H1 (cell line): ENCODE measurements at places on chromosomes 16 and 17.

GRCh38 chr16:4792951-4793513 is 2.1 kb upstream of the SMIM22 start:
- no peak overlapping the region for H3K4me3 ChIP-seq
- H3K27me3 ChIP-seq, result no peaks in the 10 kb centered on the region
- DNase-seq, result no peak
- H3K36me3 ChIP-seq, result no peaks in the 10 kb centered on the region
- H3K27ac ChIP-seq, result no peak overlapping the region

DNA sequence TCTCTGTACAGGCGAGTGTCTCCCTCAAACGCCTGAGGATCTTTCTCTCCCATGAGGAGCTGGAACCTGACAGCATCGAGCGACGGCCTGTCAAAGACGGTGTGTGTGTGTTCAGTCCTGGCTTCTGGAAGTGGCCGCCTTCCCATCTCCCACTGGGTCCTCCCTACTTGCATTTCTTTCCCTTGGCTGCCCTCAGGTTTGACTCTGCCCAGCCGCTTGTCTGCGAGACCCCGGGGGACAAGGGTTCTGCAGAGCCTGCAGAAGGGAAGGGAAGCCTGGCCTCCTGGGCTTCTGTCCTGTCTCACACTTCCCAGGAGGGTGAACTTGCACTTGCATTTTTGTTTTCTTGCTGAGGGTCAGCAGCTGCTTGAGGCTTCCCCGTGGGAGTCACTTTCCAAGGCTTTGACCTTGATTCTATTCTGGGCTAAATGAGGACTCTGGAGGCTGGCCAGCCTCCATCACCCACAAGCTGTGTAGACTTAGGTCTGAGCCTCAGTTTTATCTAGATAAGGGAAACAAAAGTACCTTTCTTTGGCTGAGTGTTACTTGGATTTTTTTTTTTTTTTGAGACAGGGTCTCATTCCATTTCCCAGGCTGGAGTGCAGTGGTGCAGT is 122.3 kb downstream of the ABCC1 start:
- peaks cover 4% of the 10 kb centered on the region; the same call in 1 of the 2 replicates for H3K4me1 ChIP-seq
- H3K27me3 ChIP-seq, result no peaks in the 10 kb centered on the region
- peaks cover 31% of the 10 kb centered on the region for H3K36me3 ChIP-seq
- H3K4me3 ChIP-seq, result no peak overlapping the region

- no peaks in the 10 kb centered on the region for H3K36me3 ChIP-seq
- DNase-seq, result no peak
- no peak overlapping the region for H3K4me3 ChIP-seq
- no peaks in the 10 kb centered on the region for H3K27me3 ChIP-seq
- H3K27ac ChIP-seq, result no peak overlapping the region
Observed at GRCh38 chr17:67765623-67766022, 47.9 kb downstream of the NOL11 start.

DNA sequence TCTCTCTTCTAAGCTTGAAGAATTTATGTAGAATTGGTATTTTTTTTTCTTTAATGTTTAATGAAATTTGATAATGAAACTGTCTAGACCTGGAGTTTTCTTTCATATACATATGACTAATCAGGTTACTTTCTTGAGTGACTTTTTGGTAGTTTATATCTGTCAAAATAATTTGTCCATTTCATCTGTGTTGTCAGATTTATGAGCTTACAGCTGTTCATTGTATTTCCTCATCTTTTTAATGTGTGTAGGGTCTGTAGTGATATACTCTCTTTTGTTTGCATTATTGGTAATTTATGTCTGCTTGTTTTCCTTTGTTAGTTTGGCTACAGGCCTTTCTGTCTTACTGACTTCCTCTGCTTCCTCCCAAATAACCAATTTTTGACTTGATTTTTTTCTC is 55.7 kb downstream of the TAOK1 start:
- H3K36me3 ChIP-seq, result no peaks in the 10 kb centered on the region
- no peaks in the 10 kb centered on the region for H3K27me3 ChIP-seq
- no peak overlapping the region for H3K27ac ChIP-seq
- H3K4me1 ChIP-seq, result no peaks in the 10 kb centered on the region
- no peak for DNase-seq
- H3K4me3 ChIP-seq, result no peak overlapping the region

GRCh38 chr17:40632216-40632615 is 15.4 kb downstream of the SMARCE1 start:
- H3K4me1 ChIP-seq, result no peaks in the 10 kb centered on the region
- H3K27ac ChIP-seq, result no peak overlapping the region
- no peak overlapping the region for H3K4me3 ChIP-seq
- peaks cover 81% of the 10 kb centered on the region for H3K36me3 ChIP-seq

DNA sequence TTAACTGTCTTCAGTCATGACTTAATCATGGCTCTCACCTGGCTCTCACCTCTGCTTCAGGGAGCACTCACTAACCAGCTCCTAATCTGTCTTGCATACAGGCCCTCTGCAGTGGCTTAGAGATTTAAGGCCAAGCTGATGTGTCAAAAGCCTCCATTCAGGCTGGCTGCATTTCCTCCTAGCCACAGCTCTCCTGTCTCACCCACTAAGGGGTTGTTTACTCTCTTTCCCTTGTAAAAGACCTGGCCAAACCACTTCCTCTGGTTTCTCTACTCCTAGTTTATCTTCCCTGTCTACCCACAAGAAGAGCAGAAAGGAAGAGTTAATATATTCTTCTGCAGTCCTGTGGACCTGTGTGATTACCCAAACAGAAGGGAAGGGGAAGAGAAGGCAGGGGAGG is 9.3 kb upstream of the ASIC2 start:
- H3K4me3 ChIP-seq, result no peak overlapping the region
- H3K36me3 ChIP-seq, result no peaks in the 10 kb centered on the region
- no peak overlapping the region for H3K27ac ChIP-seq
- no peaks in the 10 kb centered on the region for H3K27me3 ChIP-seq

DNA sequence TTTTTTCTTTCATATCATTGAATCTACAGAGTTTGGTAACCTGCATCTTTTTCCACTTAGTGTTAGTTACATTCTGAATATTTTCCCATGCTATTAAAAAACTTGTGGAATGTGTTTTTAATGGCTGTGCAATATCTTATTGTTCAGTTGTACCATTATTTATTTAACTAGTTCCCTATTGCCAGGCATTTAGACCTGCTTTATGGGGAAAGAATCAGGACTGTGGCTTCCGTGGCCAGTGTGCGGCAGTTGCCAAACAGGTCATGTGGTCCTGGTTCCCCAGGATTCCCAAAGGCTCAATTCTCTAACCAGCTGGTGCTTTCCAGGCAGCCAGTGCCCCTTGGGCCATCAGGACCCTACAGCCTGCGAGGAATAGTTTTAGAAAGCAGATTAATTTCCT is 30.8 kb downstream of the NDEL1 start:
- no peak overlapping the region for H3K27ac ChIP-seq
- no peaks in the 10 kb centered on the region for H3K27me3 ChIP-seq
- no peaks in the 10 kb centered on the region for H3K4me1 ChIP-seq
- no peak overlapping the region for H3K4me3 ChIP-seq
- no peak for DNase-seq
- H3K36me3 ChIP-seq, result peaks cover 11% of the 10 kb centered on the region

GRCh38 chr16:2005646-2006045 is 4.0 kb downstream of the ZNF598 start:
- H3K27me3 ChIP-seq, result no peaks in the 10 kb centered on the region
- peaks cover 21% of the 10 kb centered on the region for H3K4me1 ChIP-seq
- no peak overlapping the region for H3K27ac ChIP-seq

DNA sequence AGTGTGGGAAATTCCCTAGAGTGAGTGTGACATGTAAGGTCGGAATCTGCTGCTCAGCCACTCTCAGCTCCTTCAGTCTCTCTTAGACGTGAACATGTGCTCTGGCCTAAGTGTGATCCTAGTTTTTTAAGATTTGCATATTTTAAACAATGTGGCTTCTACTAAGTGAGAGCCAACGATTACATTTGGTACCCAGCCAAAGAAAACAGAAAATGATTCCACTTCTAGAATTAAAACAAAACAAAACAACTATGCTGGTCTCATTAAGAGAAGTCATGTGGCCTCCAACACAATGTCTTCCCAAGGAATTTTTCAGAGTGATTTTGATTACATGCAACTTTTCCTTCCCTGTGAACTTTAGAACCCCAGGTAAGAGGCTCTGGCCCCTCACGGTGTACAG is 10.1 kb downstream of the TMEM238L start:
- no peaks in the 10 kb centered on the region for H3K36me3 ChIP-seq
- 0 out of 2 replicates have a peak, but pooled peaks cover 5% of the 10 kb centered on the region for H3K4me1 ChIP-seq
- H3K27ac ChIP-seq, result no peak overlapping the region
- H3K4me3 ChIP-seq, result no peak overlapping the region

DNA sequence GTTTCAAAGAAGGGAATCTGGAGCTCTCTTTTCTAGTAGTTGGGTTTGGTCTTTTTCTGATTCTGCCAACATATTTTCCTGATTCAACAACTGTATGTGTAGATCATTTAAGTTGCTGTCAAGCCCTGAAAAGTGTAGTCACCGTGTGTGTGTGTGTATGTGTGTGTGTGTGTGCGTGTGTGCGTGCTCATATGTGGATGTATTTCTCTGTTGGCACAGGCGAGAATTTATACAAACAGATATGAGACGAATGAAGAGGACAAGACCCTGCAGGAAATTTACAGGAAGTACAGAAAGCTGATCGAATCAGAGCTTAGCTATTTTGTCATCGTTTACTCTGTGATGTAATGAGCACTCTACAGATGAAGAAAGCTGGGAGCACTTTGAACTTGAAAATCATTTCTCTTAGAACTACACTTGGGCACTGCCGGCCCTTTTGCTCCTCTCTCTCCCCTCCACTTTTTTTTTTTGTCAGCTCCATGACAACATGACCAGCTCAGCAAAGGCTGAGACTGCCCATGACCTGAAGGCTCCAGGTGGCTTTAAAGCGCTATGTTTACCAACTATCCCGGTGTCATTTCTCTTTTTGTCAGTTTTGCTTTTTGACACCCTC is 11.2 kb downstream of the FBXO39 start:
- no peaks in the 10 kb centered on the region for H3K27me3 ChIP-seq
- no peak for DNase-seq
- H3K4me1 ChIP-seq, result no peaks in the 10 kb centered on the region
- no peak overlapping the region for H3K4me3 ChIP-seq

DNA sequence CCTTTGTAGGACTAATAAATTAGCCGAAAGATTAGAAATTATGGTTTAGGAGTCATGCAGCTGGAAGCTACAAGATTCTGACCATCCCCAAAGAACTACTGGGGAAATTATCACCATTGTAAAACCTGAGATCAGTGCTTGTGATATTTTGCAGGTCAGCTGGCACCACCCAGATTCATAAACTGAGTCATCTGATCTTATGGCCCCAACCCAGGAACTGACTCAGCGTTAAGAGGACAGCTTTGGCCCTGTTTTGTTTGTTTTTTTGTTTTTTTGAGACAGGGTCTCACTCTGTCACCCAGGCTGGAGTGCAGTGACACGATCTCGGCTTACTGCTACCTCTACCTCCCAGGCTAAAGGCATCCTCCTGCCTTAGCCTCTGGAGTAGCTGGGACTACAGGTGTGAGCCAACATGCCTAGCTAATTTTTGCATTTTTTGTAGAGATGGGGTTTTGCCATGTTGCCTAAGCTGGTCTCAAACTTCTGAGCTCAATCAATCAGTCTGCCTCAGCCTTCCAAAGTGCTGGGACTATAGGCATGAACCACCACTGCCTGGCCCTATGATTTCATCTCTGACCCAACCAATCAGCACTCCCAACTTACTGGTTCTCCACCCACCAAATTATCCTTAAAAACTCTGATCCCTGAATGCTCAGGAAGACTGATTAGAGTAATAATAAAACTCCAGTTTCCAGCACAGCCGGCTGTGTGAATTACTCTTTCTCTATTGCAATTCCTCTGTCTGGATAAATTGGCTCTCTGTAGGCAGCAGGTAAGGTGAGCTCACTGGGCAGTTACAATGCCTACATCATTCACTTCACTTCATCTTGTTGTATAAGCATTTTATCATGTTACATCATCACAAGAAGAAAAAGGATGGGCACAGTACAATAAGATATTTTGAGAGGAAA is 79.4 kb upstream of the KSR1 start:
- H3K4me3 ChIP-seq, result no peak overlapping the region
- no peaks in the 10 kb centered on the region for H3K27me3 ChIP-seq
- no peaks in the 10 kb centered on the region for H3K36me3 ChIP-seq
- H3K27ac ChIP-seq, result no peak overlapping the region
- H3K4me1 ChIP-seq, result no peaks in the 10 kb centered on the region
- no peak for DNase-seq

- no peaks in the 10 kb centered on the region for H3K27me3 ChIP-seq
- no peaks in the 10 kb centered on the region for H3K36me3 ChIP-seq
- H3K4me1 ChIP-seq, result no peaks in the 10 kb centered on the region
- H3K27ac ChIP-seq, result no peak overlapping the region
- DNase-seq, result no peak
- no peak overlapping the region for H3K4me3 ChIP-seq
Observed at GRCh38 chr17:41352597-41353366, 2.2 kb upstream of the KRT33A start.

DNA sequence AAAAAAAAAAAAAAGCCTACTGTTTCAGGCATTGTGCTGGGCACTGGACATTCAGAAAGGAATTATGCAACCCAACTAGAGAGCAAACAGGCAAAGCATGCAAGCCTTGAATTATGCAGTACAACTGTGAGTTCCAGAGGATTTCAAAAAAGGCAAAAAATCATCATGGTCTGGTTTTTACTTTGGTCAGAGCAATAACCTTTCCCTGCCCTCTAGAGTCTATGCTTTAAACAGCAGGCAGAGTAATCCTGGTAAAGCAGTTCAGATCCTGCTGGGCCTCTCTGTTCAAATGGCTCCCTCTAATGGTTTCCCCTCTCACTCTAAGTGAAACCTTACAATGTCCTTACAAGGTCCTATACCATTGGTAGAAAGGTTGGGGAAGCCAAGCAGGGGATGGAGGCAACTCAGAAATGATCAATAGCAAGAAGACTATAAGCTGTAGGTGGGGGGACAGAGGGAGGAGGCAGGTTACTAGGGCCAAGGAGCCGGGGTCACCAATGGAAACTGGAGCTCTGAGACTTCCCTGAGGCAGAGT is 4.6 kb upstream of the TAF15 start:
- H3K4me1 ChIP-seq, result no peaks in the 10 kb centered on the region
- H3K4me3 ChIP-seq, result no peak overlapping the region
- H3K27ac ChIP-seq, result no peak overlapping the region
- no peak for DNase-seq
- no peaks in the 10 kb centered on the region for H3K36me3 ChIP-seq

DNA sequence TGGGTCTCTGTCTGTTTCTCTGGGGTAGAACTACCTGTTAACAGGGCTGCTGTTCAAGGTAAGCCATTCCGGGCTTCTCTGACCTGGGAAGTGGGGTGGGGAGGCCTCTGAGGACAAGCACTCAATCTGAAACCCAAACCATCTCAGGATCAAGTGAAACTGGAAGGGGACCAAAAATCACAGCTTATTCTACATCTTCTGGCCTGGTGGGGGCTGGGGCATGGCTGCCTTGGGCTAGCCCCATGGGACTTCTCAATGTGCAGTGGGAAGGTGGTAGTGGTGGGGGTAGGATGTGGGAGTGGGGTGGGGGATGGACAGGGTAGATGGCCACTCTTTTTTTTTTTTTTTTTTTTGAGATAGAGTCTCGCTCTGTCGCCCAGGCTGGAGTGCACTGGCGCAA is 5.5 kb downstream of the FLOT2 start:
- no peaks in the 10 kb centered on the region for H3K36me3 ChIP-seq
- no peak overlapping the region for H3K4me3 ChIP-seq
- H3K4me1 ChIP-seq, result peaks cover 2% of the 10 kb centered on the region
- no peak overlapping the region for H3K27ac ChIP-seq
- no peak for DNase-seq

GRCh38 chr16:26316683-26317464 is 625.1 kb downstream of the HS3ST4 start:
- no peak overlapping the region for H3K4me3 ChIP-seq
- no peaks in the 10 kb centered on the region for H3K4me1 ChIP-seq
- H3K27me3 ChIP-seq, result no peaks in the 10 kb centered on the region
- no peak overlapping the region for H3K27ac ChIP-seq
- H3K36me3 ChIP-seq, result no peaks in the 10 kb centered on the region
